GM10248 (cell line): ENCODE measurements at places on chromosomes 2 and 18.

DNA sequence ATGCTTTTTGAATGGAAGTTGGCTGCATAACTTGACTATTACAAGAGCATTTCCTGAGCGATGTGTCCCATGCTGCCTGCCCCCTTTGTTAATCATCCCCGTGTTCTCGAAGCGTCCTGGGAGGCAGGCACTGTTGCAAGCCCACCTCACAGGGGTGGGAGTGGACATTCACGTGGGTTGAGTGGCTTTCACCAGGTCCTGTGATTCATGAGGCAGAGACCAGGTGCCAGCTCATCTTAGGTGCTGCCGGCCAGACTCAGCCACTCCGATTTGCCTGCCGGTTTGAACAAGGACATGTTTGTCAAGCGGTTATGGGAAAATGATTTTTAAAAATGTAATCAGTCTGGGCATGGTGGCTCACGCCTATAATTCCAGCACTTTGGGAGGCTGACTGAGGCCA is 112.5 kb downstream of the ZNF532 start:
- DNase-seq, result no peak

DNA sequence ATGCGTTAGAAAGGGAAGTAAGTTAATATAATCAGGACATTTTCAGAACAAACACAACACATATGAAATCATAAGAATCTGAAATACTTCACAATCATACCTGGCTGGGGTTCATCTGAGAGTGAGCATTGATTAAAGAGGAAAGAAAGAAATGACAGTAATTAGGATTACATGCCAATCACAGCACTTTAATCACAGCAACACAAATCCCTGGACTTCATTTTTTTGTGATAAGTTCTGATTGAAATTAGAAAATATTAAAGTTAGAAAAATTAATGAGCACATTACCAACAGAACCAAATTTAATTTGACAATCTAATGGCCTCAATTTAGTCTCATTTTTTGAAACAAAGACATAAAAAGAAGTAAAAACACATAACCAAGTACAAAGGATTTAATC is 121.9 kb downstream of the LRP2 start:
- no peak for DNase-seq

- no peak for DNase-seq
Observed at GRCh38 chr18:62720766-62721613, 5.6 kb downstream of the PHLPP1 start.

DNA sequence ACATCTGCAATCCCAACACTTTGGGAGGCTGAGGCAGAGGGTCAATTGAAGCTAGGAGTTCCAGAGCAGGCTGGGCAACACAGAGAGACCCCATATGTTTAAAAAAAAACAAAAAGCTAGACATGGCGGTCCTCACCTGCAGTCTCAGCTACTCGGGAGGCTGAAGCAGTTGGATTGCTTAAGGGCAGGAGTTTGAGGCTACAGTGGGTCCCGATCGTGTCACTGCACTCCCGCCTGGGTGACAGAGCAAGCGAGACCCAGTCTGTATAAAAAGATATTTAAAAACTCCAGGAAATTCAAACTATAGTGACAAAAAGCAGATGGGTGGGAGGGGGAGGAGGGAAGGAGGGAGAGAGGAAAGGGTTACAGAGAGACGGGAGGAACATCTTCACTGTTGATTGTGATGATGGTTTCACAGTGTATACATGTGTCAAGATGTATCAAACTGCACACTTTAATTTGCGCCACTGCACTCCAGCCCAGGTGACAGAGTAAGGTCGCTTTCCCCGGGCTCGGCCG is 942 bp upstream of the ZNF236 start:
- DNase-seq, result no peak

- DNase-seq, result no peak
Observed at GRCh38 chr2:158204741-158205165, 103.1 kb downstream of the UPP2 start.
